ENCODE measurements at places on chromosomes 4 and X.

DNA sequence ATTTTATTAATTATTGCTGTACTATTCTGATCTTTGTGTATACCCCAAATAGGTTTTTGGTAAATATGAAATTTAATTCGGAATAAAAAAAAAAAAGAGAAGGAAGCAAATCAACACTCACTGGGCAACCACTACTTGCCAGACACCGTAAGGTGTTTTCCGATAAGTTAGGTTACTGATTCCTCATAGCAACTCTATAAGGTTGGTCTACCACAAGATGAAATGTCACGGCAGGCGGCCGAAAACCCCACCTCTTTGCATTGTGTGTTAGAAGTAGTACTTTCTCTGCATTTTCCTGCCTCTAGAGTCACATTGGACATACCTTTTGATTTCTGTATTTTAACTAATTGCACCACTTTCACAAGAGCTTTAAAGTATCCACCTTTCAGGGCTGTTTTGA is 44.5 kb upstream of the RASGEF1B start:
- no peak for DNase-seq

DNA sequence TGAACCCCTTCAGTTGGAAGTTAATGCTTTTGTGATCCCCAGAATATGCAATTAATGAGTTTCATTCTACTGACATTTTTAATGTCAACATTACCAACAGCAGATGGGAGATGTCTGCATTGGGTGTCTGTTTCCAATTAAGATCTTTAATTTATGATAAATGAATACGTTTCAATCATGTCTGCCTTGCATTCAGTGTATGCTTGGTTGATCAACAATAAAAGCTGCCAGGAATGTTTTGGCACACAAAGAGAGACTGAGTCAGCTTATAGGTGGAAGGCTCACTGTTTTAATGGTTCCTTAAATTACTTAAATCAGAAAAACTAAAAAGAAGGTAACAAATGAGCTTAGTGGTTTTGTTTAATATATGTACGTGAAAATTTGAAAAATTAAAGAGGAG is 359.9 kb upstream of the CNKSR2 start:
- DNase-seq, result no peak

GRCh38 chr4:40492691-40493090 is 137.0 kb downstream of the RBM47 start:
- DNase-seq, result no peak

DNA sequence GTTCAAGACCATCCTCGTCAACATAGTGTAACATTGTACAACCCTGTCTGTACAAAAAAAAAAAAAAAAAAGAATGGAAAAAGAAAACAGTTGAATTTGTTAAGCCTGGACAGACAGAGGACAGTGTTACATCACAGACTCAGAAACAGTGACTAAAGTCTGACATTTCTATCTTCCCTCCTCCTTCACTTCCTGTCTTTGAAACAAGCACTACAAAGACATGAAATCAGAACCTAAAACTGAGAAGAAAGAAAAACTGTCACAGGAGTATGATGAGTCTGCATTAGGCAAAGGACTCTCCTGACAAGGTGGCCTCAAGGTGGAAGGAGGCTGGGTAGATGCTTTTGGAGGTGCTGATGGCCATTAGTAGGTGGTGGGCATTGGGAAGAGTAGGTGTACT is 126.7 kb downstream of the RBM47 start:
- no peak for DNase-seq

DNA sequence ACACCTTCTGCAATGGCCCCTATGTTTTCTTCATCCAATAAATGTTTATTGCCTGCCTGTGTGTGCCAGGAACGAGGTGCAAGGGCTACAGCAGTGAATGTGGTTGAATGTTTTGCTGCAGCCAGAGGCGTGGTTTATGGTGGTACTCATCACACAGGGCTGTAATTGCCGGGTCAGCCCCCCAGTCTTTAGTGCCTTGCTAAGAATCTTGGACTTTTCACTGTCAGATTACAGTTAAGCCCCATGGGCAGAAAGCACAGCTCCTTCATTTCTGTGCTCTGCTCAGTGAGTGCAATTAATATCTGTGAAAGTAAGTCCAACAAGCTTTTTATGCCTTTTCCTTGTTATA is 67.8 kb downstream of the TAPT1 start:
- DNase-seq, result no peak

- DNase-seq, result no peak
Measured at GRCh38 chr4:56910172-56910967, 2.7 kb downstream of the REST start.

Measured in NCI-H1436 (cell line).